ENCODE measurements at places on chromosomes 3 and 15.

DNA sequence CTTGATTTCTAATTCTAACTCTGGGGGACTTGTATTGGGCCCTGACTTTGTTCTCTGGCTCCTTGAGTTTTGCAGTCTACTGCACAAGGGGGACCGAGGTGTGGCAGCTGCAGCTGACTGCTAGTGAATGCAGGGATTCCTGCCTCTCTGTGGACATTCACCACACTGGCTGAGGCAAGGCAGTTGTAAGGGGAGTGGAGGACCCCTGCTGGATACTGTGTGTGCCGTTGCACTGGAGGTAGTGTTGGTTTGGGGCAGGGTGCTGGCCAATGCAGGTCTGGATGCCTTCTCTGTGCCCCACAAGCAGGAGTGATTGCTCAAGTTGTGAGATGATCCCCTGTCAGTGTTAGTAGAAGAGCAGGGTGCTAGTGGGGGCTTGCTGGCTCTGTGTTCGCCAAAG is 626.1 kb downstream of the SQOR start:
- DNase-seq: no peak

- DNase-seq: no peak
These were observed 44.4 kb downstream of the GAP43 start for GRCh38 chr3:115667738-115668065.

DNA sequence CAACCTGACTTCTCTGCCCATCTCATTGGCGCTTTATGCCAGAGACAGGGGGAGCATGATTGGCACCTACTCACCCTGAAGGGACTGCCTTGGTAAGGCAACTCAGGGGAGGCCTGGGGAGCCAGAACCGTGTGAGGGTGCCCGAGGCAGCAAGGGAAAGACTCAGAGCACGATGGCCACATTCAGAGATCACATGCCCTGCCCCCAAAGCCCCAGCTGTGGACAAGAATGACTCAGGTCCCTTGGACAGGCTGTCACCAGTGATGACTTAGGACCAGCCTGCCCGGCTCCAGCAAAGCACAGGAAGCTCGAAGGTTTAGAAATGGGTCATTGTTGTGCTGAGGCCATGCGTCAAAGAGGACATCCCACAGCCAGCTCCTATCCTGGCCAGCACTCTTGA is 49.1 kb upstream of the LIMD1 start:
- DNase-seq: no peak

DNA sequence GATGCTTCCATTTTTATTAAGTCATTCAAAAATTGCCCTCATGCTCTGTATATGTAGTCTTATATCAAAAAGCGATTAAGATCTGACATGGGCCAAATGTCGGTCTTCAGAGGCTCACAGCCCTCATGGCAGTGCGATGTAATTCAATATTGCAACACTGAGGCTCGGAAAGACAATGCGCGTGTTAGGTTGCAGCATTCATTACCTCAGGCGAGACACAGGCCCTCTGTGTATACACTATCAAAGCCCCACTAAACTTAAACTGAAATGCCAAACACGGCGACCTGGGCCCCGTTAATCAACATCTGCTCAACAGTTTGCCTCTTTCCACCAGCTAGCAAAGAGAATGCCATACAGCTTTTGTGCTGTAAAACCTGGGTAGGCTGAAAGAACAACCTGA is 413.4 kb downstream of the ERC2 start:
- DNase-seq: no peak

DNA sequence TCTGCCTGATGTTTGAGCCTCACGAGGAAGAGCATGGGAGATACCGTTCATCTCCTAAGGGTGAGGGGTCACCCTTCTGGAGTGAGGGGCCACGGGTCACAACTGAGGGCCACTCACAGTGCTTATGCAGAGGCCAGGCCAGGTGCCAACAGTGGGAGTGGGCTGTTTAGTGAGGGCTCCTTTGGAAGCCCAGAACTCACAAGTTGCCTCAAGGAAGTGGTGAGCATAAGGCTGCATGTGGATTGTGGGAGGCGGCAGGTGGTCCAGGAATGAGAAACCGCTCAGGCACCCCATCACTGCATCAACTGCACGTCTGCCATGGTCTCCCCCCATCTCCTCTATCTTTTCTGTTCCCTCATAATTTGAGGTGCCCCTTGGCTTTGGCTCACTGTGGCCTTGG is 26.5 kb downstream of the SPSB4 start:
- no peak for DNase-seq

GRCh38 chr3:117548600-117548999 is 839.0 kb downstream of the TUSC7 start:
- no peak for DNase-seq

GRCh38 chr15:80785335-80785734 is 6.2 kb downstream of the CEMIP start:
- no peak for DNase-seq

GRCh38 chr3:80040067-80040466 is 272.3 kb upstream of the ROBO1 start:
- DNase-seq: no peak

GRCh38 chr15:81373775-81374395 is at the start of gene TMC3:
Gene TMC3 (minus strand): TSS chr15:81374213. CDS start chr15:81374077, 136 bp downstream.
- DNase-seq: no peak

GRCh38 chr3:170907637-170908234 is 701 bp downstream of the EIF5A2 start:
- no peak for DNase-seq

DNA sequence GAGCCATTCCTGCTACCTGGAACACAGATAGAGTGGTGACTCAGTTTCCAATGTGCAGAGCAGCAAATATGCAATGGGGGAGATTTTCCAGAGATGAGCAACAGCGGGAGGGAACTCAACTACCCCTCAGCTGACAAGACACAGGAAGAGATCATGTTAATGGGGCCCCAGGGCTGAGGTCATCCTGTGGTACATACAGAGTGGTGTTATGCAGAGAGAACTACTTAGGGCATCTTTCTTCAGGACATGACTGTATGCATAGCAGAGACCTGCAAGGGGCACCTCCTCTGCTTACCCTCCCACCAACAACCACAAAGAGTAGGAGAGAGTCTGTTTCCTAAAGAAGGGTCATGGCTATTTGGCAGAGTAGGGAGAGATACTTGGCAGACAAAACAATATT is 6.8 kb upstream of the TBC1D5 start:
- DNase-seq: no peak
